ENCODE measurements at places on chromosomes 3 and 15.
A peak's percentile ranks its signal among the peaks of the same experiment; 100 is the strongest.

GRCh38 chr15:44092221-44092620 is 102.8 kb downstream of the FRMD5 start:
- H3K27me3 ChIP-seq = no peaks in the 10 kb centered on the region
- H3K4me1 ChIP-seq = no peaks in the 10 kb centered on the region
- H3K4me3 ChIP-seq = no peak overlapping the region
- DNase-seq = no peak
- H3K36me3 ChIP-seq = no peaks in the 10 kb centered on the region

DNA sequence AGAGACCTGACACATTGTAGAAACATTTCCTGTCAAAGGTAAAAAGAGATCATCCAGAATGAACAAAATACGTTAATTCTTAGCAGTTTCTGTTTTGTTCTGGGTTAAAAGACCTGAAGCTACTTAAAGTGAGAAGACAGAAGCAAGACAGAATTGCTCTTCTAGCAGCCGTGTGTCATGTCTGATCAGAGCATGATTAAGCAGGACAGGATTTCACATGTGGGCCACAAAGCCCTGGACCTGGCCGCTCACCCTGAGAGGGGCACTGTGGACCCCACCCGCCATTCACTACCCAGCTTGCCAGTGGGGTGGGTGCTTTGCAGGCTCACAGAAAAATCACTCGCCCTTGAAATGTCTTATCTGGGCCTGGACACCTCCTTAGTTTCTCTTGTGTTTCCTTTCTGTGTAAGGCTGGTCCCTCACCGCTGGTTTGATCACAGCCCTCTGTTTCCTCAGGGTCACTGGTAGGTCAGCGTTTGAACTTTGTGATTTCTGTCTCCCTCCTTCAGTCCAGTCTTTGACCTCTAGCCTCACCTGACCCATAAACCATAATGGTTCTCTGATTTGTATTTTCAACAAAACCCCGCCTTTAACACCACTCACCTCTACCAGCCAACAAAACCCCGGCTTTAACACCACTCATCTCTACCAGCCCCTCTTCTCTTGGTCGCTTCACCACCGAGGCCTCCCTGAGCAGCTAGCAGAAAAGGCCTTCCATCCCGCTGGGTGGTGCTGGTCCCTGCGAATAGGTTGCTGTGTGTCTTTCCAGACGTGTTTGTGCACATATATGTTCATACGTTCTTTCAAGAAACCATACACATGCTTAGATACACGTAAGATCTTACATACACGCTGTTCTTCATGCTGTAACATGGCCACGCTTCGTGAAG is 185.0 kb downstream of the OR4M2 start:
- no peak overlapping the region for H3K4me3 ChIP-seq
- DNase-seq = no peak
- H3K4me1 ChIP-seq = no peaks in the 10 kb centered on the region

DNA sequence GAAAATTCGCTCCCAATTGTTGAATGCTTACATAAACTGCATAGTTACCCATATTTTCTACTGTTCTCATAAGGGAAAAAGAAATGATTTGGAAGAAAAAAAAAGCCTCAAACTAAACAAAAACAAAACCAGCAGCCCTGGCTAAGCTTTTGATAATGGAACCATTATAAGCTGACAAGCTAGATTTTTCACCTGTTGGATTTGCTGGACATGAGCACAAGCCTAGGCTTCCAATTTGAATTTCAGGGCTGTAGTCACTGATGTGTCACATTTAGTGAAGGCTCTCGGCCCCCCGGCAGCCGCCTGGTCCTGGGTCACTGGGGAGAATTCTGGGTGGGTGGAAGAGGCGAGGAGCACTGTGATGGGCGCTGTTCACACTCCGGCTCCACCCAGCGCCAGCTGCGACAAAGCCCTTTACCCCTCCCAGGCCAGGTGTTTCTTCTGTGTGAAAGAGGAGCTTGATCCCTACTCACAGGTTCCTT is 4.6 kb downstream of the FBXL22 start:
- peak overlapping the region; percentile 93 for H3K4me3 ChIP-seq
- peaks cover 50% of the 10 kb centered on the region for H3K4me1 ChIP-seq
- no peaks in the 10 kb centered on the region for H3K36me3 ChIP-seq
- no peak for DNase-seq

DNA sequence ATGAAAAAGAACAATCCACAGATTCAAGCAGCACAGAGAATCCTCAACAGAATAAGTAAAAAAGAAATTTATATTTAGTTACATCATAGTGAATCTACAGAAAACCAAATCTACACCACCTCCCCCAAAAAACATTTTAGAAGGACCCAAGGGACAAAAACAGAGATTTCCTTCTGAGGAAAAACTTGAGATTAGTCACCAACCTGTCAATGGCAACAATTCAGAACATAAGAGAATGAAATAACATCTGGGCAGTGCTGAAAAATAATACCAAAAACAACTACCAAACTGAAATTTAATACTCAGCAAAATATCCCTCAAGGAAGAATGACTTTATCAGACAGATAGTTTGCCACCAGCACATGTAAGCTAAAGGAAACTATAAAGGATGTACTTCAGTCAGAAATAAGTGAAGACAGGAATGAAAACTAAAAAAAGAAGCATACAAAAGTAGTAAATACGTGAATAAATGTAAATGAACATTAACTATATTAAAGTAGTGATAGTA is 260.7 kb downstream of the ULK4 start:
- H3K4me1 ChIP-seq = no peaks in the 10 kb centered on the region
- no peak for DNase-seq
- no peak overlapping the region for H3K27ac ChIP-seq
- H3K27me3 ChIP-seq = no peaks in the 10 kb centered on the region
- H3K36me3 ChIP-seq = no peaks in the 10 kb centered on the region

GRCh38 chr3:130619196-130619595 is 102.2 kb downstream of the COL6A6 start:
- no peak for DNase-seq
- no peaks in the 10 kb centered on the region for H3K27me3 ChIP-seq
- H3K4me3 ChIP-seq = no peak overlapping the region
- H3K36me3 ChIP-seq = no peaks in the 10 kb centered on the region

- H3K27ac ChIP-seq = no peak overlapping the region
- H3K27me3 ChIP-seq = no peaks in the 10 kb centered on the region
- H3K4me3 ChIP-seq = no peak overlapping the region
- no peak for DNase-seq
These were observed 848.6 kb downstream of the ROBO1 start for GRCh38 chr3:78919021-78919755.

DNA sequence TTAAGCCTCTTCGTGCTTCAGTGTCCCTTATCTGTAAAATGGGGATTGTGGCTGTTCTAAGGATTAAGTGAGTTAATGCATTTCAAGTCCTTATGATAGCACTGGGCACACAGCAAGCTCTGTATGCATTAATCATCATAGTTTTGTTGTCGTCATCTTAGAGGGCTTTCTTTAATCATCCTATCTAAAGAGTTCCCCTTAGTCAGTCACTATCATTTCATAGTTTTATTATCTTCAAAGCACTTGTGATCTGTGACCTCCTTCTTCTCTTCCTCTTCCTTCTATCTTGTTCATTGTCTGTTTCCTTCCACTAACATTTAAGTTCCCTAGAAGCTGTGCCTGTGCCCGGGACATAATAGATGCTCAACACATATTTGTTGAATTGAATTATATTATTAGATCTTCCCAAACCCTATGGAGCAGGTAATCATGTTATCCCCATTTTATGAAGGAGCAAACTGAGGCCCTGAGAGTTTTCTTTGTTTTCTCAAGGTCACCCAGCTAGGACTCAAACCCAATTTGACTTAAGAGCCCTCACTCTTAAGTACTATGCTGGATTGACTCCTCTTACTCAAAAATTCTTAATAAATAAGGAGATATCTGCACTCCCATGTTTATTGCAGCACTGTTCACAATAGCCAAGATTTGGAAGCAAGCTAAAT is 24.1 kb downstream of the DUOX2 start:
- no peaks in the 10 kb centered on the region for H3K36me3 ChIP-seq
- H3K27me3 ChIP-seq = no peaks in the 10 kb centered on the region
- H3K27ac ChIP-seq = no peak overlapping the region
- H3K4me3 ChIP-seq = no peak overlapping the region
- no peaks in the 10 kb centered on the region for H3K4me1 ChIP-seq

GRCh38 chr3:104044002-104044401 is 1322.7 kb upstream of the ALCAM start:
- no peaks in the 10 kb centered on the region for H3K27me3 ChIP-seq
- no peaks in the 10 kb centered on the region for H3K4me1 ChIP-seq
- no peak for DNase-seq
- H3K36me3 ChIP-seq = no peaks in the 10 kb centered on the region
- no peak overlapping the region for H3K4me3 ChIP-seq

Measured in suprapubic skin (tissue), 4 donors.